HTR-8/SVneo (cell line): ENCODE measurements at places on chromosomes 11 and 22.

GRCh38 chr22:28435140-28435768, 244.4 kb downstream of the TTC28 start:
- DNase-seq = no peak

- no peak for DNase-seq
Measured at GRCh38 chr11:118649941-118650340, 29.5 kb downstream of the TREH start.

GRCh38 chr11:9210922-9211320, 54.2 kb downstream of the DENND5A start:
- DNase-seq = no peak

GRCh38 chr11:9568854-9569587, 4.4 kb upstream of the WEE1 start:
- DNase-seq = no peak

DNA sequence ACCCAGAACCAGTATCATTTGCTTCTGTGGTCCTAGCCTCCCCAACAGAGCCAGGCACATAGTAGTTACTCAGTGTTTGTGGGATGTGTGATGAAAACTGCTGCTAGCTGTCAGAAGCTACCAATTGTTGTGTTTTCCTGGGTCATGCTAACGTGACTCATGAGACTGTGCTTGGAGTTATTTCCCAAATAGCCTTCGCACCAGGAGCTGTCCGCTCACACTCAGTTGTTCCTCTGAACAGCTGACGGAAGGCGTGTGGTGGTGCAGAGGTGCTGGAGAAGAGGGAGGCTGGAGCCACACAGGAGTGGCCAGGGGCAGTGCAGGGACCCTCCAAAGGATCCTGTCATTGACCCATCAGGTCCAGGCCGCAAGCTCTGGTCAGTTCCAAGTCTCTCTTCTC, 53.9 kb upstream of the TBCEL start:
- no peak for DNase-seq

DNA sequence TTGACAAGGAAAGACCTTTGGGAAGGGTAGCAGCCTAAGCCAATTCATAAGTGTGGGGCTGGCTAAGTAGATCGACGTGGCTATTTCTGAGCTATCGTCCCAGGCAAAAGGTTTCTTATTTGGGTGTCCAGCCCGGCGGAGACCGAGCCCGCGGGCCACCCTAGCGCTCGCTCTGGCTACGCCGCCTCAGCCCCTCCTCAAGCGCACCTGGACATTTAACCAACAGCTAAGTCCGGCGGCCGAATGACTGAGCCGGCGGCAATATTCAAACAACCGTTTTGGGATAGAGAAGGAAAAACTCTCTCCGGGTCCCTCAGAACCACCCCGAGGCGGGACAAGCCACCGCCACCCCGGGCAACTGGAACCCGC, 457 bp downstream of the RNF141 start:
- peak; percentile 23 for DNase-seq

- peak; percentile 21 for DNase-seq
Measured at GRCh38 chr11:114040706-114041211, 18.8 kb upstream of the ZBTB16 start.

GRCh38 chr22:50114221-50115021, 24.6 kb downstream of the MOV10L1 start:
- no peak for DNase-seq

DNA sequence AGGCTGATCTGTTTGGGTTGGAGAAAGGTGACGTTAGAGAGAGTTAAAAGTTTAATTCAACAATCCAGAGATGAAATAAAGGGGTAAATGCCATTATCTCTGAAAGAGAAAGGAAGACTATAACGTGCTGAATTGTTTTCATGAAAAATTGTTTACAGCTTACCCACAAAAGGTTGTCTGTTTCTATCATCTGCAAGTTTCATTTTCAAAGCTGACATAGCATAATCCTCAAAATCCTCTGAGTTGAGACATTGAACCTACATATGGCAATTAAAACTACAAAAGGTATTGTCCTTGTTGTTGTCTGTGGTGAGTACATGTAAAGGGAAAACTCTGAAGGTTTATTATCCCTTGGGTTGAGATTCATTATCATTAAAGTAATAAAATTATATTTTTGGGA, 569.9 kb downstream of the LUZP2 start:
- no peak for DNase-seq

DNA sequence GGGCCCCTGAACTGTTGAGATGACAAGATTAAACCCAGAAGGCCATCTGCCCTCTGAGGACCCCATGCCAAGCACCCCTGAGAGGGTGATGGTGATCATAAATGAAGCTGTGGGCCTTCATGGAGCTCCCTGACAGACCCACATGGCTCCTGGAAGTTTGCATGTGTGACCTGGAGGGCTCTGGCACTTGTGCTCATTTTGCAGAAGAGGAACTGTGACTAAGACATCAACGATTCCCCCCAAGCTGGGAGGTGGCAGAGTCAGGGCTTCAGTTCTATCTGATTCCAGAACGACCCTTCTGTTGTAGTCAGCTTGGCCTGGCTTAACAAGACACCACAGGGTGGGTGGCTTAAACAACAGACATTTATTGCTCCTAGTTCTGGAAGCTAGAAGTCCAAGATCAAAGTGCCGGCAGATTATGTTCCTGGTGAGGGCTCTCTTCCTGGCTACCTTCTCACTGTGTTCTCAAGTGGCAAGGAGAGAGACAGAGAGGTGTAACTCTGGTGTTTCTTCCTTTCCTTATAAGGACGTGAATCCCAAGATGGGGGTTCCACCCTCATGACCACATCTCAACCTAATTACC, 46.4 kb upstream of the CD82 start:
- no peak for DNase-seq

DNA sequence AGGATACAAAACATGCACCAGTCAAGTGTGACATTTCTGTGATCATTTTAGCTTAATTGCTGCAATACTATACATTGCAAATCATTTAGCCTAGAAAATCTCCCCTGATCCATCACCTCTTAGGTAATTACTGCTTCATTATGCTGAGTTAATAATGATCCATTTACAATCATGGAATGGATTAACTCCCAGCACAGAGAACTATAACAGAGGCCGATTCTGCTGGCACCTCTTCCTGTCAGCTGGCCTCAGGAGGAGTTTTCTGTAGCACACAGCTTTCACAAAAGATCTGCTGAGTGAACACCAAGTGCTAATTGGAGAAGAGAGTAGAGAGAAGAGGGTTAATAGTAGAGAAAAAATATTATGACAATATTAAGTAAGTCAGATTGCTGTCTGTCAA, 591.8 kb upstream of the KIRREL3 start:
- no peak for DNase-seq

- DNase-seq = no peak
Measured at GRCh38 chr11:12472401-12473005, 95.1 kb downstream of the PARVA start.

- DNase-seq = no peak
Measured at GRCh38 chr11:79437981-79438630, 2.7 kb downstream of the TENM4 start.

- DNase-seq = no peak
Measured at GRCh38 chr22:25765016-25765367, 23.0 kb downstream of the MYO18B start.

DNA sequence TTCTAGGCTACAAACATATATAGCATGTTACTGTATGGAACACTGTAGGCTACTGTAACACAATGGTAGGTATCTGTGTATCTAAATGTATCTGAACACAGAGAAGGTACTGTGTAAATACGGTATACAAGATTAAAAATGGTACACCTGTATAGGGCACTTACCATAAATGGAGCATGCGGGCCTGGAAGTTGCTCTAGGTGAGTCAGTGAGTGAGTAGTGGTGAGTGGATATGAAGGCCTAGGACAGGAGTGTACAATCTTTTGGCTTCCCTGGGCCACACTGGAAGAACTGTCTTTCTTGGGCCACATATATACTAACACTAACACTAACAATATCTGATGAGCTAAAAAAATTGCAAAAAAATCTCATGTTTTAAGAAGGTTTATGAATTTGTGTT, 21.4 kb downstream of the RNF141 start:
- no peak for DNase-seq

DNA sequence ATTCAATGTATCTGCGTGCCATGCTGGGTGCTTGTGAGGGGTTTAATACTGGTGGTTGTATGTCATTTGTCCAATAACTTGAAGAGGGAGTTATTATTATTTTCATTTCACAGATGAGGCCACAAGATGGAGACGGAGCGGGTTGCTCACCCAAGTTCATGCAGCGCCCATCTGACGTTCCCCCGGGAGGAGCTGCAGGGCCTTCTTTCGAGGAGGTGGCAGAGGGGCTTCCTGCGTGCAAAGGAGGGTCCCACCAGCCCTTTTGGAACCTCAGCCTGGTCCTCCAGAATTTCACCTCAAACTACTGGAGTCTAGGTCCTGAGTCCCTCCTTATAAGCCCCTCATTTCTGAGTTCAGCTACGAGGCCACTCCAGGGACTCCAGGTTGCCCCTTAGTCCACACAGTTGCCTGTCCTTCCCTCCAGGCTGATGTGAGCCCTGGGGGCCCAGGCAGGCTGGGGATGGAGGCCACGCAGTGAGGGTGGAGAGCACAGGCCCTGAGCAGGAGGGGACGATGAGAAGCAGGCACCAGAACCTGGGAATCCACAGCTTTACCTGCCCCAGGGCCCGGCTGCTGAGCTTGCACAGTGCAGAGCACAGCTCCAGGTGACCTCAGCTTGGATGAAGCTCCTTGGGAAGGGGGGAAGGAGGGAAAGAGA, 2.9 kb upstream of the VSIG10L2 start:
- no peak for DNase-seq

GRCh38 chr11:12120031-12121008, 9.9 kb downstream of the MICAL2 start:
- peak; percentile 53 for DNase-seq

GRCh38 chr22:41908411-41909309, 6.2 kb downstream of the SHISA8 start:
- no peak for DNase-seq
